ENCODE measurements at places on chromosomes 2 and 18.

GRCh38 chr2:175310813-175311504, 129.4 kb upstream of the ATP5MC3 start:
- H3K36me3 ChIP-seq, result no peaks in the 10 kb centered on the region
- no peaks in the 10 kb centered on the region for H3K27me3 ChIP-seq
- H3K4me1 ChIP-seq, result no peaks in the 10 kb centered on the region
- no peak overlapping the region for H3K27ac ChIP-seq

DNA sequence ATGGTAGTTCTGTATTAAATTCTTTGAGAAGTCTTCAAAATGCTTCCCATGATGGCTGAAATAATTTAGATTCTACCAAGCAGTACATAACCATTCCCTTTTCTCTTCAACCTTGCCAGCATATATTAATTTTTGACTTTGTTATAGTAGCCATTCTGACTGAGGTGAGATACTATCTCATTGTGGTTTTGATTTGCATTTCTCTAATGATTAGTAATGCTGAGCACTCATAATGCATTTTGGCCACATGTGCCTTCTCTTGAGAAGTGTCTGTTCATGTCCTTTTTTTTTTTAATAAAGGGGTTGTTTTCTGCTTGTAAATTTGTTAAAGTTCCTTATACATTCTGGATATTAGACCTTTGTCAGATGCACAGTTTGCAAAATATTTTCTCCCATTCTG, 173.9 kb downstream of the CALCRL start:
- DNase-seq, result no peak
- no peak overlapping the region for H3K27ac ChIP-seq
- no peaks in the 10 kb centered on the region for H3K4me1 ChIP-seq
- no peak overlapping the region for H3K4me3 ChIP-seq
- H3K36me3 ChIP-seq, result no peaks in the 10 kb centered on the region
- H3K27me3 ChIP-seq, result no peaks in the 10 kb centered on the region

GRCh38 chr2:205699515-205700289, 17.4 kb downstream of the NRP2 start:
- H3K27ac ChIP-seq, result peak overlapping the region; percentile 91
- no peak for DNase-seq
- H3K36me3 ChIP-seq, result no peaks in the 10 kb centered on the region
- H3K4me1 ChIP-seq, result peaks cover 100% of the 10 kb centered on the region

GRCh38 chr18:55999641-56000040, 411.6 kb upstream of the TCF4 start:
- H3K36me3 ChIP-seq, result no peaks in the 10 kb centered on the region
- peaks cover 7% of the 10 kb centered on the region for H3K4me1 ChIP-seq
- no peak for DNase-seq
- H3K27ac ChIP-seq, result no peak overlapping the region

DNA sequence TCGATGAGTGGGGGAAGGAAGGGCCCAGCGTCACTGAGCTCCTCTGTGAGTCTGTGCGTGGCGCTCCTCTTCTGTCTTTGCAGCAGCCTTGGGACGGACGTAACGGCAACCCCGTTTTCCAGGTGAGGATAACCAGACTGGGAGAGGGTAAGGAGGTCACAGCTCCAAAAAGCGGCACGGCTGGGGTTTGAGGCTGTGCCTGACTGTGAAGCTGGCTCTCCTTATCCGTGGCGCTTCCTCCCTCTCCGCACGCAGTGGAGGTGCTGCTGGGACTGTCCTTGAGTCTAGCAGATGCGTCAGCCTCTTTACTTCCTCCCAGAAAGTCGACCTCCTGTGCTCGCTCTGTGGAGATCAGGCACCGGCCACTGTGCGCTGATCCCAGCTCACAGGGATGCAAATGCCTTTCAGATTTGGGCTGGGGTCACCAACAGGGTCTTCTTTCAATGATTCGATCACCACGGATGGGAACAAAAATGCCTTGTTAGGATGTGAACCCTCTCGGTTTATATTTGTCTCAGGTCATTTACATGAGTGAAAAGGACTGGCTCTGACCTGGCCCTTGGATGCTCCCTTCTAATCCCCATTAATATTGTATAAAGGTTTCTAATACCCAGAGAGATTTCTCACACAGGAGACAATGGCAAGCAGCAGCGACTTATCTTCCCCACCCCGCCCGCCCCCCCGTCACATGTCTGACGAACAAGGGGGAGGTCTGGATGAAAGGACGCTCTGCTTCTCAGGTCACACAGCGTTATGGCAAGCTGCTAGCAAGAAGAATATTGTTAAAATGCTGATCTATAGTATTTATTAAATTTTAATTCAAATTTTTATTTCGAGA, 30.1 kb upstream of the E2F6 start:
- H3K4me3 ChIP-seq, result no peak overlapping the region
- H3K27ac ChIP-seq, result no peak overlapping the region
- H3K36me3 ChIP-seq, result no peaks in the 10 kb centered on the region
- H3K27me3 ChIP-seq, result no peaks in the 10 kb centered on the region
- DNase-seq, result no peak

- no peak for DNase-seq
- peak overlapping the region; percentile 47 for H3K27ac ChIP-seq
- no peaks in the 10 kb centered on the region for H3K36me3 ChIP-seq
These were observed 118.1 kb downstream of the KLHL29 start for GRCh38 chr2:23503097-23503496.

DNA sequence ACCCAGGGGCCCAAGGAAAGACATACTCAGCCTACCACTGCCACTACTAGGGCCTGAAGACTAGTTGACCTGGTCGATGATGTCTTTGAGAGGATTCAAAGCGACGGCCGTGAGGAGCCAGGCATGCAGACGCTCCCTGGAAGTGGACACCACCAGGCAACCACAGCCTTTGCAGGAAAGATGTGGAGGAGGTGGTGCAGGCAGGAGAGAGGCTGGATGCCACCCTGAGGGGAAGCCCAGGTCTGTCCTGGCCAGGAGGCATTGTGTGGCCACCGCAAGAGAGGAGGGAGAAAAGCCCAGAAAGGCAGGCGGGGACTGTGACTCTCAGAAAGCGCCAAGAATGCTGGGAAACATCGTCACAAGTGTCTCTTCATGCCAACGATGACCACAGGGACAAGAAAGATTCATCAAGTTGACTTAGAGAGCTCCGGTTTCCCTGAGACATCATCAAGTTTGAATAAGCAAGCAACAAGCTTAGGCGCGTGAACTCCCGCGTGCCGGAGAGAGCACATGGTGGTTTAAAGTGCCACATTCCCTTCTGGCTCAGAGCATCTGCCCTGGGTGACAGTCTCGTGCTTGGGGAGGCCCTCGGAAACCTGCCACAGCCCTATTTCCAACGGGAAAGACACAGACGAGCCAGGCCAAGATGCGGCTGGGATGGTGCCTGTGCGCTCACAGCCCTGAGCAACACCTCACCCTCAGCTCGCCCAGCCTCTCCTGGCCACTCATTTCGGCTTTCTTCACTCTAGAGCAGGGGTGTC, 464.5 kb upstream of the SALL3 start:
- DNase-seq, result no peak
- no peaks in the 10 kb centered on the region for H3K36me3 ChIP-seq
- no peak overlapping the region for H3K4me3 ChIP-seq
- H3K27ac ChIP-seq, result no peak overlapping the region

DNA sequence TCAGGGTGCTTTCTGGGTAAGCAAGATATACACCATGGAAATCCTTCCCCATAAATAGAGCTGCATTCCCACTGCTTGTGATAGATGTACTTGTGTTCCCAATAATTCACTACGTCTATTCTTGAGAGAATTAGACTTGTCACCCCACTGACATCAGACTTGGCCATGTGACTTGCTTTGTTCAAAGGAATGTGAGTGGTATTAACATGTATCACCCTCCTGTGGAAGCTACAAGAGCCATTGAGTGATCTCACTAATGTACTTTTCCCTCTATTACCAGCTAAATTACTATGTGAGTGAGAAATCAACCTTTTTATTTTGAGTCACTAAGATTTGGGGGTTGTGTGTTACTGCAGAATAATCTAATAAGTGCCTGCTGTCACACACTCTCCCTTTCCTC, 176.0 kb downstream of the CCDC178 start:
- no peak for DNase-seq
- no peaks in the 10 kb centered on the region for H3K4me1 ChIP-seq
- no peak overlapping the region for H3K27ac ChIP-seq

DNA sequence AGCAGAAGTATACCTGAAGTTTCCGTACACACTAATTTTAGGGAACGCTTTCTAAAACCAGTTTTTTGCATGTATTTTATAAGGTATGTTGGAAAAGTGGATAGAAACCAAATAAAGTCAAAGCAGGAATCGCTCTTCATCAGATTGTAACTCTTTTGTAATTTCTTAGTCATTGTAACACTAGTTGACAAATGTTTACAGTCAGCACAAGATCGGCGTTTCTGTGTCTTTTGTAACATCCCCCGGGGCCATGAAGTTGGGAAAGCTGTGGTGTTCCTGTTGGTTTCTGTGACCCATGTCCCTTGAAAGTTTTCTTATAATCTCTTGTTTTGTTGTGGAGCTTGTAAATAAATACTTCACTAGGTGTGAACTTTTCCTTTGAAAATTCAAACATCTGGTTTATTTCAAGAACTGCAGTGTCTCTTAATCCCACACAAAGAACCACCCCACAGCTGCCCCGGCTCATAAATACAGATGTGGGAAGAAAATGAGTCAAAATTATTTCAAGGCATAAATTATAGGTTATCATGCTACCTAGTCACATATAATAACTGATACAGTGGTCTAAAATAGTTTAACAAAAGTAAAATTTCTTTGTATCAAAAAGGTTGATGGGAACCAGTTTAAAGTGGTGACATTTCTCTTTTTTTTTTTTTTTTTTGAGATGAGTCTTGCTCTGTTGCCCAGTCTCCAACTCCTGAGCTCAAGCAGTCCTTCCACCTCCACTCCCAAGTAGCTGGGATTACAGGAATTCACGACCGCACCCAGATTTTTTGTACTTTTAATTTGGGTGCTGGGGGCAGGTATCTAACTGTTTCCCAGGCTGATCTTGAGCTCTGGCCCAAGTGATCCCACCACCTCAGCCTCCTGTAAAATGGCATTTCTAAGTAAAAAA, 751 bp upstream of the NMI start:
- H3K4me3 ChIP-seq, result peak overlapping the region; percentile 88
- peak; percentile 25 for DNase-seq
- peaks cover 37% of the 10 kb centered on the region for H3K4me1 ChIP-seq
- H3K27me3 ChIP-seq, result no peaks in the 10 kb centered on the region
- H3K27ac ChIP-seq, result peak overlapping the region; percentile 98

- no peak overlapping the region for H3K4me3 ChIP-seq
- DNase-seq, result no peak
- H3K27ac ChIP-seq, result no peak overlapping the region
- H3K36me3 ChIP-seq, result no peaks in the 10 kb centered on the region
- H3K4me1 ChIP-seq, result no peaks in the 10 kb centered on the region
These were observed 377.8 kb upstream of the FSIP2 start for GRCh38 chr2:185360776-185361175.

DNA sequence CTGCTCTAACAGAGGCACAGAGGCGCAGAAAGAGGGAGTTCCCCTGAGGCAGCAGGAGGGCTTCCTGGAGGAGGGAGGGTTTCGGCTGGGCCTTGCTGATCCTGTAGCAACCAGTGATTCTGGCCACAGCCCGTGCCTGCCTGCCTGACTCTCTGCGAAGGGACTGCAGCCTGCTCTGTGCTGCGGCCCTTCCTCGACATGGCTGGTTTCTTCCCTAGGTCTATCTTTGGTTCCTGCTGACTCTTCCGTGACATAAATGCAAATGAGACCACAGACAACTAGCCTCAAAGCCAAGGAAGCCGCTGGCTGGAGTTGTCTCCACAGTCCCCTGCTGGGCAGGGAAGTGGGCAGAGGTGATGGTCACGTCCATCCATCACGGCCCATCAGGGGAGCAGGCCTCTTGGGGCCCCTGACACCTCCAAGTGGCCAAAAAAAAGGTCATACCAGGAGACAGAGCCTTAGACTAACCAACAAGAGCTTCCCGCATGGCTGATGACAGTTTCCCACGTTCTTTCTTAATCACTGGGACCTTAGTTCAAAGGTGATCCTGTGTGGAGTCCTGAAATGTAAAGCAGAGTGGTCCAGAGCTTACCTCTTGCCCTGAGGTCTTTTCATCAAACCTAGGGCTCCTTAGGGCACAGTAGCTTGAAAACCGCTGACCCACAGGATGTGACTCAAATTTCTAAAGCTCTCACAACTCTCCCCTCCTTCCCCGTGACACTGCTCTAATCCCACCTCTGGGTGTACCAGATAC, 55.3 kb downstream of the HS1BP3 start:
- peak; percentile 13 for DNase-seq
- H3K4me1 ChIP-seq, result peaks cover 73% of the 10 kb centered on the region
- no peaks in the 10 kb centered on the region for H3K27me3 ChIP-seq
- H3K4me3 ChIP-seq, result no peak overlapping the region
- peak overlapping the region; percentile 80 for H3K27ac ChIP-seq
- H3K36me3 ChIP-seq, result no peaks in the 10 kb centered on the region

DNA sequence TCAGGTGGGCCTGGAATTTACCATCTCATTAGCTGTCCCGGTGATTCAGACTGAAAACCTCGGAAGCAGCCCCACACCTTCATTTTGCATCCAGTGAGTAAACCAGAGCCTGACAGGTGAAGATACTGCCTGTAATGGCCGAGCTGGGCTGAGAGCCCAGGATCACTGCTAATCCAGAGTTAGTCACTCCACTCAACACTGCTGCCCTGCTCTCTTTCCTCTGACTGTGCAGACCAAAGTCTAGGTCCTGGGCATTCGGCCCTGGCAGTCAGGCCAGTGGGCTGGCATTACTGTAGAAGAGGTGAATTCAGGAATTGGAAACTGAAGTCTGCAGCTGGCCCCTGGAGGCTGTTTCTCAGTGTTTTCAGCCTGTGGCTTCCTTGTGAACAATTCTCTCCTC, 44.3 kb downstream of the TMEM17 start:
- H3K27ac ChIP-seq, result no peak overlapping the region
- H3K4me3 ChIP-seq, result no peak overlapping the region
- DNase-seq, result no peak
- H3K27me3 ChIP-seq, result no peaks in the 10 kb centered on the region
- no peaks in the 10 kb centered on the region for H3K4me1 ChIP-seq

DNA sequence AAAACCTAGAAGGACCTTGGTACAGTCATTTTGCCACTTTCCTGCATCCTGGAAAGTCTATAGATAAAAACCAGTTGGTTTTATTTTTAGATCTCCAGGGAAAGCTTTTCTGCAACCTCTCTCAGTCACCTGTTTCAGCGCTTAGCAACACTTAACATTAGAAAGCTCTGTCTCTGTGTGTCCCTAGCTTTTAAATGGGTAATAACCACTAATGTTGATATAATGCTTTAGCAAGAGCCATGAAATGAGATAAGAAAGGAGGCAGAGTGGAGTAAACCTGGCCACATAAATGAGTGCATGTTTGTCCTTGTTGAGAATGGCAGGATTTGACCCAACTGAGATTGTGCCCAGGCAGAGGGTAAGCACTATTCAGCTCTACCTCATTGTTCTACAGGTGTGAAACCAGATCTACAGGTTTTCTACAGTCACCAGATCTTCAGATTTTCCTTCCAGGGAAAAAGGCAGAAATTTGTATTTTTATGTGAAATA, 44.8 kb downstream of the MARCHF4 start:
- DNase-seq, result no peak
- H3K27me3 ChIP-seq, result no peaks in the 10 kb centered on the region
- H3K4me1 ChIP-seq, result no peaks in the 10 kb centered on the region
- no peaks in the 10 kb centered on the region for H3K36me3 ChIP-seq
- no peak overlapping the region for H3K27ac ChIP-seq
